ENCODE measurements at places on chromosomes 16 and 17.
A peak's percentile ranks its signal among the peaks of the same experiment; 100 is the strongest.

DNA sequence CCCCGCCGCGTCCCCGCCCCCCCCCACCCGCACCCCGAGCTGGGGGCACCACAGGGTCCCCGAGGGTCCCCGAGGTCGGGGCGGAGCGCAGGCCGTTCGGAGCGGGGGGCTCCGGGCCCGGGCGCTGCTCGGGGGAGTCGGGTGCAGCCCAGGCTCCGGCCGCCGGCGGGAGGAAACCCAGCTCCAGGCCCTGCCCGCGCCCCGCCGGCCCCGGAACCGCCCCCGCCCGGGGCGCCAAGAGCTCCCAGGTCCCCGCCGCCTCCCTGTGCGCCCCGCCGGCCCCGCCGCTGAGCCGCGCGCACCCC lies 33.2 kb upstream of the RPH3AL start:
- no peak for DNase-seq

DNA sequence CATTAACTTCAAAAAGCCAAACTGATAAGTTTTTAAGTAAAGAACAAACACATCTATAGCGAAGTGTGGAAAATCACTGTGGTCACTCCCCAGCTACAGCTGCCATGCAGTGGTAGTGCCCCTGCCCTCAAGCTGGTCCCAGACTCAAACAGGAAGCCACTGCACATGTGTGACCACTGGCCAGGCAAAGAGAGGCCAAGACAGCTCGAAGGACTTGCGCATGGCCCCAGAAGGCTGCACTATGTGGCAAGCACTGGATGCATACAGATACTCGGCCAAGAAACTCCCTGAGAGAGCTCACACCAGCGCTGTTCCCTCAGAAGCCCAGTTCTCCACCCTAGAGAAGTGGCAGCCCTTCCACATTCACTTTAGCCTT lies 82.4 kb downstream of the ANKRD11 start:
- DNase-seq: peak; percentile 57

- DNase-seq: no peak
These were observed 10.0 kb downstream of the BTBD17 start for GRCh38 chr17:74351552-74352210.

DNA sequence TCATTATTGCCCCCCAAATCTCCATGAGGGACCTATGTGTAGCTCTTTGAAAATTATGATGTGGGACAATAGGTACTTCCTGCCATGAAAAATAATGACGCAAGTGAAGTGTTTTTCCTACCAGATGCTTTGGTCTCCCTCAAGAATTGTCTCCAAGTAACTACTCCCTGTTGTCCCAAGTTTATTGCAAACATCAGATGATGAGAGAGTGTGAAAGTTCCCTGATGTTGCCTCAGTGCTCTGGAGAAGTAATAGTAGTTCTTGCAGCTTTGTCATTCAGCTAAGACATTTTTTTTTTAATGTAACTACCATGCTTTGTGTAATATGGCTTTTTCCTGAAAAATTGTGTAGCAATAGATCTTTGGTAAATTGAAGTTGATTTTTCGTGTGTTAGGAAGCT lies 20.1 kb downstream of the LPCAT2 start:
- DNase-seq: peak; percentile 55

DNA sequence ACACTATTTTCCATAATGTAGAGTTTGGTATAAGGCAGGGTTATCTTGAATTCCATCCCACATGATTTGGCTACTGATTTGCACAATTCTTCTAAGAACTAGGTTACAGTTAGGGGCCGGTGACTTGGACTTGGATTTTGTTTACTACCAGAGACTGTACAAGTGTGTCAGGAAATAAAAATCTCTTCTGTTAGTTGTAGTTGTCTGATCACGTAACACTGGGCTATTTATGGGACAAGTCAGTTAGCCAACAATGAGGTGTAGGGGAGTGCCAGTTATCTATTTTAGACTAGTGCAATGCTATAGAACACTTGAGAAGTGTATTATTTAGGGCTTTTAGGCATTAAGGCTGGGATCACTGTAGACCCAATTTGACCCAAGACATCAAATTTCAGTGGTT lies 39.7 kb upstream of the GHDC start:
- DNase-seq: no peak

- peak; percentile 29 for DNase-seq
These were observed 332.7 kb downstream of the ZFHX3 start for GRCh38 chr16:72715267-72715666.

DNA sequence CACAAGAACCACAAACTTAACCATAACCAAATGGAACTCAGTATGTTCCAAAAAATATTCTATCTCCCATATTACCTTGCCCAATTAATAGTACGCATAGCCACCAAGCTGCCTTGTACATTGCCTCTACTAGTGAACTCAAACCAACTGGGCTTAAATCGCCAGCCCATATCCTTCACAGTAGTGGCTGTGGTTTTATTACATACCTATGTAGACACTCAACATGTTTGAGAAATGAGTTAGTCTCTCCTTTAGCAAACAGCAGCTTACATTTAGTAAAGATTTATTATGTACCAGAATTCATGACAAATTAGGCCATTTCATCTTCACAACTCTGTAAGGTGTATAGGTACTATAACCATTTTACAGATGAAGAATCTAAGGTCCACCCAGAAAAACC lies 41.4 kb downstream of the GRB2 start:
- DNase-seq: peak; percentile 82

GRCh38 chr16:65394281-65394680 lies 272.4 kb upstream of the CDH11 start:
- no peak for DNase-seq

- DNase-seq: peak; percentile 6
These were observed 31.5 kb downstream of the NEUROD2 start for GRCh38 chr17:39576187-39576586.

DNA sequence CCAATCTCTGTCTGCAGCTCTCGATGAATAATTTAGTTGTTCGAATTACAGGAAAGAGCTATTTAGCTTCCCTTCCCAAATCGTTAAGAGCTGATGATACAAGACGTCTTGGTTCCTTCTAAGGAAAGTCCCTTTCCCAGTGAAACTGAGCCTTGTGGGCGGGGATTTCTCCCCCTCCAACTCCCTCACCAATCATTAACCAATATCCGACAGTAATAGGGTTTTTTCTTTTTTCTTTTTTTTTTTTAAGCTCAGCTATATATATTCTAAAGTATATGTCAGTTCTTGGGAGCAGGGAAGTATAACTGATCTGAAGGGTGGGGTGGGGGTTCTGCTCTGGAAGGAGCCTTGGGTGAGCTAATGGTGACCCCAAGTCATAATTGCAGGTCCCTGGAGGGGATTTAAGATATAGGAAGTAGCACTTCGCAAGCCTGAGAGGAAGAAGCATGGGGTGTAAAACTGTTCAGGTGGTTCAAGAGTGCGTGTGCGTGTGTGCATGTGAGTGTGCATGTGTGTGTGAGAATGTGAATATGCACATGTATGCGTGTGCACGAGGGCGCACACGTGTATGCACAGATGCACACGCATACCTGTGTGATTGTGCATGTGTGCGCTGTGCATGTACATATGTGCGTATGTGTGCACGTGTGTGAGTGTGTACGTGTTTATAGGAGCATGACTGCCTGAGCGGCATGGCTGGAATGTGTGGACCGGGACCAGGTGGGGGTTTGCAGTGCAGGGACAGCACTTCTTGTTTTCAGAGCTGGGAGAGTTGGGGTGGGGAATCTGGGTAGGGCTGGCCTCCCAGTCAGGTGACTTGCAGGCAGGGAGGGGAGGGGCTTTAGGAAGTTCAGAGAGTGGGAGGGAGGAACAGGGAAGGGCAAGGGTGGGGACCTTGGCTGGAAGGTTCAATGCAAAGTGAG lies 42.7 kb downstream of the SOCS3 start:
- DNase-seq: no peak

- no peak for DNase-seq
These were observed 24.9 kb upstream of the CLEC18A start for GRCh38 chr16:69926241-69926640.

- DNase-seq: no peak
These were observed 1.9 kb downstream of the PRKCB start for GRCh38 chr16:23837553-23838308.

- DNase-seq: no peak
These were observed 62.1 kb downstream of the PRKCA start for GRCh38 chr17:66364508-66364907.

DNA sequence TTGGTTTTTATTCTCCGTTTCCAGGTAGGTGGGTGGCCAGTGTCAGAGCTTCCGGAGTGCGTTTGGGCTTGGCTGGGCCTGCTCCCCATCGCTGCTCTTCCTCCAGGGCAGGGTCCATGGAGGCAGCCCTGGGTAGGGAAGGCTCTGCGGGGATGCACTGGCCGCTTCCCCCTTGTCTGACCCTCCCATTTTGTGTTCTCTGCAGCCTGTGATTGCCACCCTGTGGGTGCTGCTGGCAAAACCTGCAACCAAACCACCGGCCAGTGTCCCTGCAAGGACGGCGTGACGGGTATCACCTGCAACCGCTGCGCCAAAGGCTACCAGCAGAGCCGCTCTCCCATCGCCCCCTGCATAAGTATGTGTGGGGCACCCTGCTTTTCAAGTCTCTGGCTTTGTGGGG lies 158.3 kb downstream of the NTN1 start:
- no peak for DNase-seq

DNA sequence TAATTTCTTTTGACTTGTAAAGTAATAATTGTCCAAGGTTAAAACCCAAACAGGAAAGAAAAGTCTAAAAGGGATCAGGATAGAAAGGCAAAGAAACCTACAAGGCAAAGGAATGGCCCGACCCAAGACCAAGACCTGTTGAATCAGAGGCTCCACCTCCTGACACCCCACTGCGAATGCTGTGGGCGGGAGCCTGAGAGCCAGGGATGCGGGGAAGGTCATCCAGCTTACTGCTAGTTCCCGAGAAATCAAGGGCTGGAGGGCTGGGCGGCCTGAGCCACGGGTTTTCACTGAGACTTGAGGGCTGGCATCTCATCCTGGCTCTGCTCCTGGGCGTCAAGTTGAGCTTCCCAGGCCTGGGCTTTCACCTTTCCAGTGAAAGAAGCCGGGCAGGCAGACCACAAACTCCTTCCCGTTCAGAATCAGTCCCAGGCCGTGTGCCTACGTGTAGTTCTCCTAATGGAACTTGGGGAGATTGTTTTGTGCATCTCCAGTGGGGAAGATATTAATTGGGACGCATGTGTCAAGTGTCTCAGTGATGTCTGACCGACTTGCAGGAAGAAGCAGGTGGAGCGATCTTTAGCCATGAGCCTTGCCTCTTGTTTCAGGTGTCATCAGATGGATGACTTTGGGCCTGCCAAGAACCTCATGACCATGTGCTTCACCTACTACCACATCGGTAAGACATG lies 36.9 kb downstream of the CIBAR2 start:
- DNase-seq: no peak

All from AG10803 (cell line).